ENCODE measurements at places on chromosomes 11 and 22.

DNA sequence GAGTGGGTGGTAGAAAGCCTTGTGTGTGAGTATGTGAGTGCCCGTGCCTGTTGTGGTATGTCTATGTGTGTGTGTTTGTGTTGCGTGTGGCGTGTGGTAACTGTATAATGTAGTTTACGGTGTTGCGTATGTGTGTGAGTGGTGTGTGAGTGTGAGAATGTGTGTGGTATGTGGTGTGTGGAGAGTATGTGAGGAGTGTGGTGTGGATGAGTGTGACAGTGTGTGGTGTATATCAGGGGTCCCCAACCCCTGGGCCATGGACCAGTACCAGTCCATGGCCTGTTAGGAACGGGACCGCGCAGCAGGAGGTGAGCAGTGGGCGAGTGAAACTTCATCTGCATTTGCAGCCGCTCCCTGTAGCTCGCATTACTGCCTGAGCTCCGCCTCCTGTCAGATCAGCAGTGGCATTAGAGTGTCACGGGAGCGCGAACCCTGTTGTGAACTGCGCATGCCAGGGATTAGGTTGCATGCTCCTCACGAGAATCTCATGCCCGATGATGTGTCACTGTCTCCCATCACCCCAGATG, 5.7 kb downstream of the UPK3A start:
- DNase-seq: no peak

- no peak for DNase-seq
Measured at GRCh38 chr11:44519989-44520737, 45.3 kb upstream of the CD82 start.

DNA sequence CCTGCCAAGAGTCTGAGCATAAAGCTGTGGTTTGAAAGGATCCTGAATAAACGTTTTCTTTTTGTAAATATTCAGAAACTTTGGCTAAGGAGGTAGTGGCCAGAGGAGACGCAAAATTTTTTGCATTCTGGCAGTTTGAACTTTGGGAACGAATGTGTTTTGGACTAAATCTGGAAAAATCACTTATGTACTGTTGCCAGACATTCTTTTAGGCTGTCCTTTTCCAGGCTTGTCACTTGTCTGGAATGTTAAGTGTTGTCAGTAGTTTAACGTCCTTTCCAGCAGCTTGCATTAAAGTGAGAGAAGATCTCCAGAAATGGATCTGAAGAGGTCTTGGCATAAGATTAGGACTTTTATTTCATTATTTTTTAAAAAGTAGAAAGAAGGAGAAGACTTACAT, 18.5 kb downstream of the SPECC1L start:
- DNase-seq: no peak

DNA sequence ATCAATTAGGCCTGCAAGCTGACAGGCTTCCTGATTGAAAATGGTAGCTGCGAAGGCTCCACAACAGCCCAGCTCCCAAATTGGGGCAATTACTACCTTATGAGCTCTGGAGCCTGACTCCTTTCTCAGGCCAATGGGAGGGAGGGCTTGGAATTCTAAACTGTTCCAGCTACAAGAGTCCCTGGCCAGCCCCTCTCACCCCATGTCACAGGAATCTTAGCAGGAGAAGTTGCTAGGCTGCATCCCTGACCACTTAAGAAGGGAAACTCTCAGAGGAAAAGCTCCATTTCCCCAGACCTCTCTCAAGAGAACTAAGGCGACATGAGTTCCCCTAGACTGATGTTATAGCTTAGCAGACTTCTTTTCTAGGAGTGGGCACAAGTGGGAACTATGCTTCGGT, 4.9 kb downstream of the LRP4 start:
- DNase-seq: no peak

GRCh38 chr11:35363854-35364780, 55.2 kb downstream of the SLC1A2 start:
- no peak for DNase-seq

- DNase-seq: no peak
Measured at GRCh38 chr11:132347156-132348090, 977.0 kb downstream of the NTM start.

DNA sequence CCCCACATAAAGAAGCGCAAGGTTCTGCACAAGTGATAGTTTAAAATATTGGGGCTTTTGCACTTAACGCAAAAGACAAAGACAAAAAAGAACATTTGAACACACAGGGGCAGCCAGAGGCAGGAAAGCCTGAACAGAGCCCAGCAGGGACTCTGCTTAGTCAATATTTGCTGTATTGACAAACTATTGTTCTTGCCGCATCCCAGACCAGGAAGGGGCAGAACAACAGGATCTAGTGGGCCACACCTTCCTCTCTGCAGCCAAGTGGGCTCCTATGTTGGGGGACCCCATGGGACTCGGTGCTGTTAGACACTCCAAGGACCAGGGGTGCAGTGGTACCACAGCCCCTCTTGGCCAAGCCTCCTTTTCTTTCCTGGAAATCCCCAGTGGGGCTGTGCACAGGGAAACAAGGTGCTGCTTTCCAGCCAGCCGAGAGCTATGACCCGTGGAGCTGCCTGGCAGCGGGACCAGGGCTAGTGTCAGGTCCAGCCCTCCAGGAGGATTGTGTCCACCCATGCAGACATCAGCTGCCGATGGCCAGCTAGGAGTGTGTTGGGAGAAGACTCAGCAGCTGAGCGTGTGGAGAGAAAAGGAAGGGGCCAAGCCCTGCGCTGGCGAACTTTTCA, 43.3 kb upstream of the ANO1 start:
- DNase-seq: no peak

DNA sequence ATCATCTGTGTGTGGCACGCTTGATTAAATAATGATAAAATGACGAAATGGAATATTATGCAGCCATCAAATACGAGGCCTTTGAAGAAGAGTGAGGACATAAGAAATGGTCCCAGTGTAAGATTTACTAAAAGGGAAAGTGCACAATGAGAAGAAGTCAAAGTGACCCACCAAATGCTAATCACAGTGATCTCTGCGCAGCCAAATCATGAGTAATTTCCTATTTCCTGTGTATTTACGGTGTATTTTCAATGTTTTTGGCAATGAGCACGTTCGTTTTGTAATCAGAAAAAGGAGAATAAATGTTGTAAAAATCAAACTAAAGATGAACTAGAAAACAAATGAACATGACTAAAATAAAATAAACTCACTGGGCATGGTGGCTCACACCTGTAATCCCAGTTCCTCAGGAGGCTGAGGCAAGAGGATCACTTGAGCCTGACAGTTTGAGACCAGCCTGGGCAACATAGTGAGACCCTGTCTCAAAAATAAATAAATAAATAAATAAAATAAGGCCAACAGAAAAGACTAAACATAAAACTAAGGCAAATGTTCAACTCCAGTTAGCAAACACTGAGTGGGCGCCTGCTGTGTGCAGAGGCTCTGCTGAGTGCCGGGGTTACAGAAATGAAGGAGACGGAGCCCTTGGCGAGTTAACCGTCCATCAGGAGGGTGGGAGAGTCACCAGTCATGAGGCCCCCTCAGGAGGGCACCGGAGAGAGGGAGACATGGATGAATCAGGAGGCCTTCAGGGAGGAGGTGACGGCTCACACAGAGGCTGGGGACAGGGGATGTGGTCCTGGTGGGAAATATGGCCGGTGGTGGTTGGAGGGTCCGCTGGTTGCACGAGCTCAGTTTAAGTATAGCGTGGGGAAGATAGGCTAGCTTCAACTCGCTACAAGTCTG, 26.0 kb upstream of the CBX7 start:
- DNase-seq: no peak

DNA sequence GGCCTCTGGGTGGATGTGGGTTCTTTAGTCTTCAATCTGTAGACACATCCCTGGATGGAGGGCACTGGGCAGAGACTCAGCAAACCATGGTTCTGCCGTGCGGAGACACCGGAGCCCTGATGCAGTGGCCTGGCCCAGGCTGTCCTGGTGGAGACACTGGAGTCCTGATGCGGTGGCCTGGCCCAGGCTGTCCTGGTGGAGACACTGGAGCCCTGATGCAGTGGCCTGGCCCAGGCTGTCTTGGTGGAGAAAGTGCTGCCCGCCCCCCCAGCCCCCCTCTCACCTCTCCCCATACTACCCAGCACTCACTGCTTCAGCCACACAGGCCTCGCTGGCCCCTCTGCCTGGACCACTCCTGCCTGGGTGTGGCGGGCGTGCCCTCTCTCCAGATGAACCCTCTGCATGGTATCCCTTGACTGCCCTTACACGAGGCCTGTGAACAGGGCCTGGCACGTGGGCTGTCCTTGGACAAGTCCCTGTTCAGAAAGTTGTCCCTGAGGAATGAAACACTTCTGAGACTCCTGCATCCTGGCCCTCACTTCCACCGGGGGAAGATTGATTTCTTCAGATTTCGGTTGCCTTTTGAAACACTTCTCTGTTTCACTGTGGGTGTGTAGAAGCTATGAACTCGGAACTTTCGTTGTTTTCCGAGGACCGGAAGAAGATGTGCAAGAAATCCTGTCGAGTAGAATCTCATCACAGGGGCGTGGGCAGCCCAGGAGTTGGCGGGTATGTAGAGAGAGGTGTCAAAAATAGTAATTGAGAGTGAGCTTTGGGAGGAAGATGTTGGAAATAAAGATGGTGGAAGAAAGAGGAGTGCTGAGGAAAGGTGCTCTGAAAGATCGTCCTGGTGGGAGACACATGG, 26.2 kb downstream of the IGHMBP2 start:
- DNase-seq: no peak

DNA sequence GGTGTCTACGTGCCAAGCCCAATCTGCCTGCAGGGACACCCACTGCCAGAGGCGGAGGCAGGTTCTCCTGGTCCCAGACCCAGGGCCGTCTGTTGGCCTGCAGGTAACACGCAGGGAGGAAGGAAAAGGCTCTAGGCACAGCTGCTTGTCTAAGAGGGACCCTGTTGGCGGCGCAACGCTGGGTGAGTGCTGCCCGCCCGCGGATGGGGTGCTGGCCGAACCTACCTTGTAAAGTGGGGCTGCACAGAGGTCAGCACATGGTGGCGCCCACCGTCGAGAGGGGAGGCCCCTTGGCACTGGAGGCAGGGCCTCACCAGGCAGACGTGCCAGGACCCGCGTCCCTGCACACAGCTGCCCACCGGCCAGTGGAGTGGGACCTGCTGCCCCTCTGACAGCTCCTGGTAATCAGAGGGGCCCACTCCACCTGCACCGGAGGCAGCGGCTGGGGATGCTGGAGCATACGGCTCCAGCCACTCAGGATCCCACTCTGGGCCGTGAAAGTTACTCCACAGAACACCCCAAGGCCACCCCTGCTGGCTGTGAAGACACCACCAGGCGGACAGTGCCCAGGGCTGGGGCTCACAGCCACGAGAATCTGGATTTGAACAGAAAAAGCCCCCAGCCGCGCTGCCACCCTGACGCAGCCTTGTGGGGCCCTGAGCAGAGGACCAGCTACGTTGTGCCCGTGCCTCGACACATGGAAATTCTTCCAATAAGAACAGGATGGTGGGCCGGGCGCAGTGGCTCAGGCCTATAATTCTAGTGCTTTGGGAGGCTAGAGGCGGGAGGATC, 24.0 kb downstream of the TBX1 start:
- no peak for DNase-seq

DNA sequence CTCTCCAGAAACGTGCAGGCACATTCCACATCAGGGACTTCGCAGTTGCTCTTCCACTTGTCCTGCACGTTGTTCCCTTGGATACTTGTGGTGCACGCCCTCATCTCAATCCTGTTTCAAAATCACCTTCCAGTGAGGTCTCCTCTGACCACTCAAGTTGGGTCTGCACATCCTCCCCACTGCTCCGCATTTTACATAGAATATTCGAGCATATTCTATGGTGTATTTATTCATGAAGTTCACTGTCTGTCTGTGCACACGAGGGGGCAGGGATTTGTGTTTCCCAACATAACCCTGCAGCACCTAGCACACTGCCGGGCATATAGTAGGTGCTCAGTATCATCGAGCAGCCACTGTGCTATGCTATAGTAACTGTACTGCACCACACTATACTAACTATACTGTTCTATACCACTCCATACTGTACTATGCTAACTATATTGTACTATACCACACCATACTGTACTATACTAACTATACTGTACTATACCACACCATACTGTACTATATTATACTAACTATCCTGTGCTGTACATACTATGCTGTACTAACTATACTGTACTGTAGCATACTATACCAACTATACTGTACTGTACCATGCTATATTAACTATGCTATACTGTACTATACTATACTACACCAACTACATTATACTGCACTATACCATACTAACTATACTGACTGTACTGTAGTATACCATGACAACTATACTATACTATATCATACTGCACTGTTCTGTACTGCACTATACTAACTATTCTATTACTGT, 30.3 kb downstream of the ELF5 start:
- no peak for DNase-seq

GRCh38 chr11:63277345-63277943, 34.0 kb upstream of the SLC22A25 start:
- no peak for DNase-seq

DNA sequence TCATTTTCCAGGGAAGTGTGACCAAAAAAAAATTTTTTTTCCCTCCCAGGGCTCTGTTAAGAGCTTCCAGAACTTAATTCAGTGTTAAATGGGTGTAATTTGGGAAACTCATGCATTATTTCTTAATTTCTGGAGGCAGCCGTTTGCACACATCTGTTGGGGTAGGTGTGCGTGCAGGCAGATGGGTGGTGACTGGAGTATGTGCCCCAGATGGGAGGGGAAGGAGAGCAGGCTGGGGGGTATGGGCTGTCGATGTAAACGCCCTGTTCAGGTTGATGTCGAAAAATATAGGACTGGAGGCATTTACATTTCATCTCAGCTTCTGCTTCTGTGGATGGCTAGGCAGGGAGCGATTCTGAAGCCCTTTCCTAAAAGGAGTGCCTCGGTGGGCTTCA, 13.7 kb upstream of the SHISAL1 start:
- no peak for DNase-seq

DNA sequence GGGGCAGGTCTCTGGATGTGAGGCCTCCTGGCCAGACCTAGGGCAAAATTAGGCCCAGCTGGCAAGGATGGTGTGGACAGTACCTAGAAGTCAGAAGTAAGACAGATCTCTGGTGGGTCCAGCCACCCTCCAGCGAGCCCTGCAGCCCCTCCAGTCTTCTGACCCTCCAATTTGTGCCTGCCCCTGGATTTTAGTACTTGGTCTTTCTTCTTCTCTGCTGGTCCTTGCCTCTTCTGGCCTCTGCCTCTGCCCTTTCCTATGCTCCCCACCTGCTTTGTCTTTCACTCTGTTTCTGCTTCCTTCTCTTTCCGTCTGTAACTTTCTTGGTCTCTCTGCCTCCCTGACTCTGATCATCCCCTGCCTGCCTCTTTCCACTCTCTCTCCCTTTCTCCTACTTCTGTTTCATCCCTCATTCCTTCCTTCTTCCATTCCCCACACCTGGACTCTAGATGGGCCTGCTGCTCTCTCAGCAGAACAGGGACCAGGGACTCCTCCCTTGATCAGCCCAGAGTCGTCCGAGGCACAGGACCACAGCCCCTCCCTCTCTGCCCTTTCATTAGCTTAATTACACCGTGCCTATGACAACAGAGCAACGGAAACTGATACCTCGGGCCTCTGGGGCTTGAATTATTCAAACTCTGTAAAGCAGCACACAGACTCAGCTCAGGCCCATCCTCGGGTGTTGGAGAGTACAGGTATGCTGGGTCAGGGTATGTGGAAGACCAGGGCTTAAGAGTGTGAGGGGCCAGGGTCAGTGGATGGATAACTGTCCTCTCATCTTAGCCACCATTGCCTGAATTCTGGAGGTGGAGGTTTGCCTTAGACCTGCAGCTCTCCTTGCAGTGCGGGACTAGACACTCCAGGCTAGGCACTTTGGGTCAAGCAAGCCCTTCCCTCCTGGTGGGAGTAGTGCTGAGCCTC, at the start of gene CHRNA10:
CHRNA10 (minus strand) TSS at position 51 of the 921 bp plus-strand sequence. CDS start 72 bp downstream, outside the sequence.
- DNase-seq: no peak

GRCh38 chr11:56624661-56625110, 10.0 kb upstream of the OR5M1 start:
- no peak for DNase-seq

All from progenitor cell of endocrine pancreas (in vitro differentiated cells).